ENCODE measurements at places on chromosomes 7 and 10.

GRCh38 chr7:95694334-95694733 is 78.0 kb upstream of the DYNC1I1 start:
- no peak for DNase-seq

- DNase-seq = peak; percentile 5
Measured at GRCh38 chr10:8639486-8640185, 585.1 kb downstream of the GATA3 start.

- no peak for DNase-seq
Measured at GRCh38 chr10:120987359-120987758, 136.2 kb downstream of the WDR11 start.

DNA sequence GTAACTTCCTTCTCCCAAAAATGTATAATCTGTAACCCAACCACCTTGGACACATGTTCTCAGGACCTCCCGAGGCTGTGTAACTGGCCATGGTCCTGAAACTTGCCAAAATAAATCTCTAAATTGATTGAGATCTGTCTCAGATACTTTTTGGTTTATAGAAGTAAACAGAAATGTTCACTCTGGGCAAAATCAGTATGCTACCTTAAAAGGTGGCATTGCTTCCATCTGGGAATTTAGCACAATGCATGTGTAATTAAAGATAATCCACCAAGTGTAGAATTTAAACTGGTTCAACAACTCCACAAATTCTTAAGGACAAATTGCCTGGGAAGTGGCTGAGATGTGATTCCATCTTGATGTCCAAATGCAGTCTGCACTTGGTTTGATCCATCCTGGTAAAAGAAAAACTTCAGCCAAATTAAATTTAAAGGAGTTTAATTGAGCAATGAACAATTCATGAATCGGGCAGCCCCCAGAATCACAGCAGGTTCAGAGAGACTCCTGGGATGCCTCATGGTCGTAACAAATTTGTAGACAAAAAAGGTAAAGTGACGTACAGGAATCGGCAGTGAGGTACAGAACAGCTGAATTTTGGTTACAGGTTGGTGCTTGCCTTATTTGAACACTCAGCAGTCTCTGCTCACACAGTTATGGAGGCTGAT is 102.6 kb upstream of the PFKP start:
- no peak for DNase-seq

DNA sequence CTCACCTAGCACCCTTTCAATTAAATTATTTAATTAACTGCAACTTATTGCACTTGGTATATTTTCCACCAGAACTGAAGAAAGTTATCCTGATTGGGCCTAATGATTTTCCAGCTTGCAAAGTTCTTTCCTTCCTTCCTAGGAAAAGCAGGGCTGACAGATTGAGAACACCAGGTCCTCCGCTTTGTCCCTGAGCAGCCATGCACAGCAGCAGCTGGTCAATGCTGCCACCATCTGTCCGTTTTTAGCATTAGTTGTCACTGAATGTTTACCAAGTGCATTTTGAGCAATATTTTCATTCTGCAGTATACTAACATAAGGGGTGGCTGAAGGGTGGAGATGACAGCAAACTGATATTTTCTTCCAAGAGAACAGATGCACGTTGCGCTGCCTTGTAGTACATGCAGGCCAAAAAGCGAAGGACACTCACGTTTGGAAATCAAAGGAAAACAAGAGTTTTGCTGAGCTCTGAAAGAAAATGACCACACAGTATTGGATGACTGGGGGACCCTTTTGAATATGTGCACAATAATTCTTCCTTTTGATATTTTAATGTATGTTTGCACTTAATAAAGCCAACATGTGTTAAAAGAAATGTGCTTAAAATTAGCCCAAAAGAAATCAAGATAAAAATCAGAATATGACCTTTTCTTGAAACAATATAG is 248.8 kb upstream of the PTN start:
- DNase-seq = peak; percentile 36

GRCh38 chr10:75165684-75166622 is 44.6 kb upstream of the VDAC2 start:
- no peak for DNase-seq

GRCh38 chr7:92767437-92767836 is 68.9 kb downstream of the CDK6 start:
- no peak for DNase-seq

DNA sequence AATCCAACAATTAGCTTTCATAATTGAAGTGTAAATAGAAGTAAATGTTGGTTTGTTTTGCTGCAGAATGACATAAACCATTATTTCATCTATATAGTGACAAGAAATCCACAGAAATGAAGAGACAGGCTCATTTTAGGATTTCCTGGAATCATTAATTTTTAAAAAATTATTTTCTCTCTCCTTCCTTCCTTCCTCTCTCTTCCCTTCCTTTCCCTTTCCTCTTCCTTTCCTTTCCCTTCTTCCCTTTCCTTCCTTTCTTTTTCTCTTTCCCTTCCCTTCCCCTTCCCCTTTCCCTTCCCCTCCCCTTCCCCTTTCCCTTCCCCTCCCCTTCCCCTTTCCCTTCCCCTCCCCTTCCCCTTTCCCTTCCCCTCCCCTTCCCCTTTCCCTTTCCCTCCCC is 51.2 kb upstream of the KMT2C start:
- no peak for DNase-seq

DNA sequence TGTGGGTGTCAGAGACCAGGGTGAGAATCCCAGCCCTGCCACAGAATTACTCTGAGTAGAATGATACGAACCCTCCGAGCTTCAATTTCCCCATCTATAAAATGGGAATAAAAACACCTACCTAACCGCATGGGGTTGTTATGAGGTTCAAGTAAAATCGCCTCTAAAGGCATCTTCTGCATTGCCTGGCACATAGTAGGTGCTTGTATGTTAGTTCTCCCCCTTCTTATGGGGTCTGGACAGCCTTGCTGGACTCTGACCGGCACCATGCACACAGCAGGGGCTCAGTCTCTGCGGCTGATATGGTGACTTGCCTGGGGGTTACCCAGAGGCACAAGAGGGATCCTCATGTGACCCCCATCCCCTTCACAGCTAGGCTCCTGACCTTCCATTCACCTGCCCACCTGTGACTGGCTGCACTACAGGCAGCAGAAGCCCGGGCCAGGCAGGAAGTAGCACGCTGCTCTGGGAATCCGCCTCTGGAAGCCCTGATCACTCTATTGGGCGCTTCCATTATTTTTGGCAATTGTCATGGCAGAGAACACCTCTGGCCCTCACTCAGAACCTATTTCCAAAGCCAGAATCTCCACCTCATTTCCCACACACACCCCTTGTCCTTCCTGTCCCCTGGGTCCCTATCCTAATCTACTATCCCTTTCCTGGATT is 6.0 kb downstream of the SH3PXD2A start:
- DNase-seq = no peak

DNA sequence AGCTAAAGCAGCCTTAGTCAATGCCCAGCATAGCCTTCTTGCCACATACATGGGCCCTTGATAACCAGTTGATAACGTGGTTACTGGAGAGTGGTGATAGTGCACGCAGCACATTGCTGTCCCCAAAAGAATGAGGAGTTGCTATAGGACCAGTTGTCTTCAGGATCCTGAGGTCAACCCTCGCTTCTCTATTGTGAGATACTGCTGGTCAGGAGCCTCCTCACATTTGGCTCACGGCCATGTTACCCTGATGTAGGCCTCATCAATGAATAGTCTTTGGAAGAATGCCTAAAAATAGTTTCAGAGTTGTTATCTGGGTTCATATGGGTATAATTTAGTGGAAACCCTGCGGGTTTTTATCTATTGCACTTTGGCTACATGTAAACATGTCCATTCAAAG is 230.7 kb downstream of the VTI1A start:
- no peak for DNase-seq

All from NCI-H1105 (cell line).